Endothelial cell of umbilical vein (primary cell): ENCODE measurements at places on chromosomes 5 and 9. TPM values are rescaled to one million over a fixed set of nuclear protein-coding genes. Genes with fewer than 3 reads are reported as not detected.
A peak's percentile ranks its signal among the peaks of the same experiment; 100 is the strongest.

GRCh38 chr5:10199692-10200091 is 50.0 kb downstream of the ATPSCKMT start:
- no peak for DNase-seq

- DNase-seq, result no peak
Observed at GRCh38 chr5:73603998-73604397, 22.0 kb upstream of the ARHGEF28 start.

DNA sequence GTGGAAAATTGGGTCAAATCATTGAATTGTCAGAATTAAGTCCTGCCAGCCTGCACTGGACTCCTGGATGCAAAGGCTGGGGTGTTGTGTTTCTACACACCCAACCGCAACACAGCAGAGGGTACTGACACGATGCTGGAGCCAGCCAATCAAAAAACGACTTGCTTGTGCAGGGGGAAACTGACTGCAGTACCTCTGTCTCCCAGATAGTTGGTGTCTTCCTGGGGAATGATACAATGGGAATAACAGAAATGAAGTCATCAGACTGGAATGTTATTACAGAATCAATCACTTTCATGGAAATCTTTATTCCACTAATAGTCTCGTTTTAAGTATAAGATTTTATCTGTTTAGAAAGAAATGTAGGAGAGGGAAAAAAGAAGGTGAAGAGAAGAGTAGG is 330.3 kb downstream of the MLLT3 start:
- peak; percentile 4 for DNase-seq

DNA sequence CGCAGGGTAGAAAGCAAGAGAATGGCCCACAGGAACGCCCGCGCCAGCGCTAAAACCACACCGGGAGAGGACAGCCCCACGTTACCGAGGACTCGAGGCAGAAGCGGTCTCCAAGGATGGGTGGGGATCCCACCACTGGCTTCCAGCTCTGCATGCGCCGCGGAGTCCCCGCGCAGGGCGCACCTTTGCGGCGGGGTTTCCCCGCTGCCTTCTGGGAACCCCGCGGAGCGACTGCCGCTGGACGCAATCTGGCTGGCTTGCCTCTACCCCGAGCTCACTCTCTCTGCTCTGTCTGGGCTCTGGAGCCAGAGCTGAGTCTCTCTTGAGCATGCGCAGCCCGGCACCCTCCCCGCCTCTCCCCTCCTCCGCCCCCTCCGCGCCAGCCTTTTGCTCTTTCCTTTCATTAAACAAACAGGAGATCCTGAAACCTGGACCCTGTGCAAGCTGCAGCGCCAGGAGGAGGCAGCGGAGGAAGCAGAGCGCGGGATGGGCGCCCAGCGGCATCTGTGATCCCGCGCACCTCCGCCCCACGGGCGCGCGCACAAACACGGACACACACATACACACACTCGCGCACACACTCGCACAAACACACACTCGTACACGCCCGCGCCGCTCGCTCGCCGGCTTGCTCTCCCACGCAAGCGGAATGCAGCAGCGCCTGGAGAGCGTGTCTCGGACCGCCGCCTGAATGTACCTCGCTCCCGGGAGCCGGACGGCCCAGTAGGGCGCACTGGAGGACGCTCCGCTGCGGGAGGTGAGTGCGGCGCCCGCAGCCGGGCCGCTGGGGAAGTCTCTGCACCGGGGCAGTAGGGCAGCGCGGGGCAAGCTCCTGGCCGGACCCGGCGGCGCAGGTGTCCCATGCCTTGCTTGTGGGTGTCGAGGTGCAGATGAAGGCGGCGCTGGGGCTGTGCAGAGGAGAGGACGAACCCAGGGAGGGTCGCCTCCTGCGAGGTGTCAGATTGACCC is at the start of gene PLPPR1:
TSS of gene PLPPR1 (plus strand) at position 382 of the 969 bp plus-strand sequence.
- DNase-seq, result peak; percentile 78

GRCh38 chr9:96067004-96067403 is 191.5 kb downstream of the ERCC6L2 start:
- no peak for DNase-seq

DNA sequence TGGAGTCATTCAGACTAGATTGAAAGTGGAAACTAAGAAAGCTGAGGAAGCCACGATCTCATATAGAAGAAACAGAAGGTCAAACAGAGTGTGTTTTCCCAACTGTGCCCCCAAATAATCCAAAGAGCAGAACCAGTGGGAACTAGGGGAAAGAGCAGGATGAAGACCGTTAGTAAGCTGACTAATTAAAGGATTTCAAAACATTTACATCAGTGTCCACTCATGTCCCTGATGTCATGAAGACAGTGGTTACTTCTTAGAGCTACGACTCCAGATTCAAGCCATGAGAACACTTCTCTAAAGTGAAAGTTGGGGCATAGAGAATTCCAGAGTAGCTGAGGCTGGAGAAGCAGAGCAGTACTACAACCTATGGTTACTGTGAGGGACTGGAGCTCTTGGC is 119.6 kb upstream of the SLC12A2 start:
- no peak for DNase-seq

DNA sequence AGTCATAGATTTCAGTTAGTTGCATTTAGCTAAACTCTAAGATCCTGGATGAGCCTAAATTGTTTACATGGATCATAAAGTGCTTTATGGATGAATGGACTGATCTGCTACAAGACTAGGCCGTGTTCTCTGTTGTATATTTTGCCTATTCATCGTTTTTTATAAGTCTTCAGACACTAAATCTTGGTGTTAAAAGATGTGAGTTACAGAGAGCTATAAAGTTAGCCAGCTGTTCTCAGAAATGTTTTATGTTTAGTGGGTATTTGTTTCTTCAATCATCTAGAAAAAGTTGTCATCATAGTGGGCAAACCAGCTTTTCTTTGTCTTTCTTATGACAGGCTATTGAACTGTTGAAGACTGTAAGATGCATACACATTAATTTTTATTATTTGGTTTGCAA is 585.8 kb upstream of the SEMA6A start:
- DNase-seq, result no peak

- peak; percentile 85 for DNase-seq
Observed at GRCh38 chr9:123225374-123225813, 43.0 kb downstream of the STRBP start.

DNA sequence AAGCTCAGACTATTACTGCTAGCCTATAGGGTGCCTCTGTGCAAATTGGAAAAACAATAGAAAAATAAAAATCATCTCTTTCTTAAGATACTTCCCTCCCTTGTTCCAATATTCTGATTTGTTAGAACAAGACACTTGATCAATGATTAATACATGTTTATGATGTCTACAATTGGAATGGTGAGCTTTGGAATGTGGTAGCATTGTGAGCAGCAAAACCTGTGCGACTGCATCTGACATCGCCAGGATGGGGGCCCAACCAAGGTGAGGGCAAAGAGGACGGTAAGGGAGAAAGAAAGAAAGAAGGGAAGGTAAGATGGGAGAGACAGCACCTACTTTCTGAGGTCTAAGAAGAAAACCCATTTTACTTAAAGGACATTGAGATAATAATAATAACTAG is 183.0 kb upstream of the TRIM32 start:
- DNase-seq, result no peak

DNA sequence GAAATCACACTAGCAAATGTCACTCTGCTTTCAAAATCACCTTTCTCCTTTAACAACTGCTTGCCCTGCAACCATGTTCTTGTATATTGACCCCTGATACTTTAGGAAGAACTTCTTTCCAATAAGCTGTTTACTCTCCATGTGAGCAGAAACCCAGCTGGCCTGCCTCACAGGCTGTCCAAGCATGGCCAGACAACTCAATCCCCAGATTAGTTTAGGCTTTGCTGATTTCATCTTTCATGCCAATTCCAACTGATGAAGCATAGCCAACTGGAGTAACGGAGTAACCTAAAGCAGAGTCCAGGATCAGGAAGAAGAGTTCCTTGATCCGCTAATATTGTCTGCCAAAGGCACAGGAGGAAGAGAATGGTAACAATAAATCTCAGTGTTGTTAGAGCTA is 56.7 kb upstream of the HTR1A start:
- DNase-seq, result no peak

Gene PCDHAC2
- polyA plus RNA-seq, result 0.97 and 1.2 TPM in 2 replicates

Gene OR1L8
- polyA plus RNA-seq, result 1.8 and 1.9 TPM in 2 replicates

Gene TGFBI
- 18.0 and 18.9 TPM in 2 replicates for polyA plus RNA-seq

Gene NR5A1
- polyA plus RNA-seq, result not detected in 2 replicates
